ENCODE measurements at places on chromosomes 6 and 20. TPM values are rescaled to one million over a fixed set of nuclear protein-coding genes. Genes with fewer than 3 reads are reported as not detected.

The RPP40 gene
- 29.3 TPM for total RNA-seq

GRCh38 chr6:5998236-5998635, 8.5 kb downstream of the NRN1 start:
- H3K36me3 ChIP-seq: no peaks in the 10 kb centered on the region
- H3K27me3 ChIP-seq: no peaks in the 10 kb centered on the region
- H3K27ac ChIP-seq: peak overlapping the region; percentile 87
- H3K4me1 ChIP-seq: peaks cover 26% of the 10 kb centered on the region
- peak overlapping the region; percentile 99 for H3K4me3 ChIP-seq
- DNase-seq: peak; percentile 58

GRCh38 chr20:42701948-42702347, 487.8 kb downstream of the PTPRT start:
- H3K27me3 ChIP-seq: no peaks in the 10 kb centered on the region
- no peak overlapping the region for H3K4me3 ChIP-seq
- H3K4me1 ChIP-seq: no peaks in the 10 kb centered on the region
- H3K27ac ChIP-seq: no peak overlapping the region

GRCh38 chr20:54069501-54069971, 858 bp downstream of the BCAS1 start:
- H3K27ac ChIP-seq: no peak overlapping the region
- H3K4me3 ChIP-seq: no peak overlapping the region
- no peak for DNase-seq

The CRIP3 gene
- not detected for total RNA-seq

DNA sequence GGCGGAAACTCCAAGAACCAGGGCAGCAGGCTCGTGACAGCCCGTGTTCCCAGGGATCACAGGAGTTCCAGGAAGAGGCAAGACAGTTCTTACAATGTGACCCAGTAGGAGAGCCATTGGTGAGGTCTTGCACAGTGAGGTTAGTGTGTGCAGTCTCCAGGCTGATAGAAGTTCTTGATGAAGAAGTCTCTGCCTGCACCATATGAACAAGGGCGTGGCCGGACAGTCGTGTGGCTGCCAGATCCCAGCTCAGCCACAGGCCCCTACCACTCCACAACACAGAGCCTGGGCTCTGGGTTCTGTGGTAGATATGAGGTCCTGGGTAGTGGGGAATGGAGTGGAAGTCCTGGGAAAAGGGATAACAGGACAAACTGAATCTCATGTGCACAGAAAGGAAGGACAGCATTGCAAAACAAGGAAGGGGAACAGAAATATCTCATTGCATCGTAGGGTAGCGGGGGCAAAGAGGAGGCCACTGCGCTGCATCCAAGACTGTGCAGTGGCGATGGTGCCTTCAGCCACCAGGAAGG, 65.2 kb downstream of the STX11 start:
- H3K27ac ChIP-seq: peak overlapping the region; percentile 94
- peak overlapping the region; percentile 82 for H3K4me3 ChIP-seq
- no peaks in the 10 kb centered on the region for H3K27me3 ChIP-seq

Measured in GM23248 (cell line).